ENCODE measurements at places on chromosomes 2 and 18. TPM values are rescaled to one million over a fixed set of nuclear protein-coding genes. Genes with fewer than 3 reads are reported as not detected.

- no peak for DNase-seq
Measured at GRCh38 chr2:70083344-70084156, 3.7 kb upstream of the PCBP1 start.

DNA sequence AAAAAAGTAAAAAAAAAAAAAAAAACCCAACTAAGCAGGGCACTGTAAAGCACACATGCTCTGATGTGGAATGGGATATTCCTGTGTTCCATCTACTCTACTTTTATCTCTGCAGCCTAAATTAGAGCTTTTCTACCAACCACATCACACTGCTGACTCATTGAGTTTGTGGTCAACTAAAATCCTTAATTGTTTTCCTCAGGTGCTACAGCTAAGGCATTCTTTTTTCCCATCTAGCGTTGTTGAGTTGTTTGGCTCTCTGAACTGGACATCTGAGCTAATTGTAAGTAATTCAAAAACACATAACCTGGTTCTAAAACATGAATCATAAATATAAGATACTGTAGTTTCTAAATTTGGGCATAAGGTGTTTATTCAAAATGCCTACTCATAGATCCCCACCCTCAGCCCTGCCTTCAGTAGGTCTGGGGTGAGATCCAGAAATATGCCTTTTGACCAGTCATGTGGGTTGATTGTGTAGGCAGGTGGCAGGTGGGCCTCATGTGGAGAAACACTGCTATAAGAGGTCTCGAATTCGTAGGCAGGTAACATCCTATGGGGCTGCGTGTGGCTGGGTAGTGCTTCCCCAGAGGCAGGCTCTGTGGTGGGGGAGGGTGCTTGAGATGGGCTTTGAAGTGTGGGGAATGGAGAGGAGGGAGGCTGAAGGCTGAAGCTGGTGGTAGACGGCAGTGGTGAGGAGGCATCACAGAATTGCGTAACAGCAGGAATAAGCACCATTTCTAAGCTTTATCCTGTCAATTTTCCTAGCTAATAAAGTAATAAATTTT, 27.2 kb downstream of the ANKRD29 start:
- no peak for DNase-seq

- no peak for DNase-seq
Measured at GRCh38 chr18:58257461-58257860, 213.4 kb downstream of the NEDD4L start.

The MPV17 gene
- total RNA-seq: 69.3 TPM

The HOXD12 gene
- not detected for total RNA-seq

The NT5C1B gene
- total RNA-seq: not detected

The ACMSD gene
- not detected for total RNA-seq

The FZD7 gene
- 34.7 TPM for total RNA-seq

The IRS1 gene
- total RNA-seq: 14.0 TPM

Data from cardiac septum (tissue), 1 donor.